IMR-90 (cell line): ENCODE measurements at places on chromosomes 3 and 15. TPM values are rescaled to one million over a fixed set of nuclear protein-coding genes. Genes with fewer than 3 reads are reported as not detected.

TRIM69 gene
- total RNA-seq: 7.7 and 8.1 TPM in 2 replicates

ZIC1 gene
- total RNA-seq: not detected in 2 replicates

TMIE gene
- total RNA-seq: not detected in 2 replicates

MKRN3 gene
- total RNA-seq: under 0.01 and 0.56 TPM in 2 replicates

RTP3 gene
- 0.18 TPM in 1 of 2 replicates, not detected in the other for total RNA-seq

LRRN1 gene
- total RNA-seq: under 0.01 and 0.18 TPM in 2 replicates

NLGN1 gene
- 11.1 and 12.5 TPM in 2 replicates for total RNA-seq

CEP19 gene
- total RNA-seq: 1.1 and 1.7 TPM in 2 replicates

KIF7 gene
- 5.0 and 5.3 TPM in 2 replicates for total RNA-seq

POC1A gene
- 8.3 and 10.6 TPM in 2 replicates for total RNA-seq

MESP1 gene
- total RNA-seq: under 0.01 TPM in 1 of 2 replicates, not detected in the other
